ENCODE measurements at places on chromosomes 5 and 9.

- no peaks in the 10 kb centered on the region for H3K27me3 ChIP-seq
- H3K4me3 ChIP-seq = no peak overlapping the region
- no peak for DNase-seq
- H3K27ac ChIP-seq = no peak overlapping the region
Observed at GRCh38 chr9:87525546-87526303, 28.1 kb downstream of the DAPK1 start.

- no peak for DNase-seq
- no peaks in the 10 kb centered on the region for H3K36me3 ChIP-seq
- no peaks in the 10 kb centered on the region for H3K4me1 ChIP-seq
- no peak overlapping the region for H3K27ac ChIP-seq
- H3K27me3 ChIP-seq = no peaks in the 10 kb centered on the region
Observed at GRCh38 chr9:29422438-29422837, 1849.2 kb upstream of the C9orf72 start.

GRCh38 chr9:116101516-116101915, 52.1 kb upstream of the PAPPA start:
- no peak overlapping the region for H3K27ac ChIP-seq
- H3K4me3 ChIP-seq = no peak overlapping the region
- no peak for DNase-seq
- no peaks in the 10 kb centered on the region for H3K36me3 ChIP-seq

DNA sequence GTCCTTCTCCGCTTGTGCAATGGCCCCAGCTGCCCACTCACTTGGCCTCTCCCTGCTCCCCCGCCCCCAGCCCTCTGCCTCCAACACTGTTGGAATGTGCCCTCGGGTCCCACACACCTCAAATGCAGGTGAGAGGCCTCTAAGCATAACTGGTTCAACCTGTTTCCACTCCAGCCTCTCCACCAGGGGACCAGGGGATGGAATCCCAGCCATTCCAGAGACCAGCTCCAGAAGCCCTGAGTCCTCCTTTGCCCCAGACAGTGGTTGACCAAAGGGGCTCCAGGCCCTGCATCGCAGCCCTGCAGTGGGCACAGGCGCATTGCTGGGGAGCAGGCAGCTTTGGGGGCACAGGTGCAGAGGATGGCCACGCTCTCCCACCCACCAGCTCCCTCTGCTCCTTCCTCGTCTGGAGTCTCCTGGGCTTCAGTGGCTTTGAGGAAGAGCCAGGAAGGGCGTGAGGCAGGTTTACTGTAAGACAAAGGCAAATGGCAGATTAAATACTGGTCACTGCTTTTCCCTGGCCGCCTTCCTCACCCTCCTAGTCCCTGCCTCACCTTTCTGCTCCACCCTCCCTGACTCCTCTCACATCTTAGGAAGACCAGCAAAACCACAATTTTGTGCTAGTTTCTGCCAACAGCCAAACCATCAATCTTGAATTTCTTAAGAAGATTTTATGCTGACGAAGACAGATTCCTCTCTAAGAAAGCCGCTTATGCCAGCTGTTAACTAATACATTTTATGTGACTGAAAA, 29.1 kb upstream of the IRX2 start:
- no peaks in the 10 kb centered on the region for H3K4me1 ChIP-seq
- no peak overlapping the region for H3K4me3 ChIP-seq
- H3K27me3 ChIP-seq = no peaks in the 10 kb centered on the region
- no peak for DNase-seq

- no peaks in the 10 kb centered on the region for H3K4me1 ChIP-seq
- no peak for DNase-seq
- H3K4me3 ChIP-seq = no peak overlapping the region
- peaks cover 11% of the 10 kb centered on the region for H3K27me3 ChIP-seq
Observed at GRCh38 chr5:51389288-51389576, 6.0 kb downstream of the ISL1 start.

- no peak overlapping the region for H3K4me3 ChIP-seq
- H3K36me3 ChIP-seq = peaks cover 11% of the 10 kb centered on the region
- no peak overlapping the region for H3K27ac ChIP-seq
- no peaks in the 10 kb centered on the region for H3K4me1 ChIP-seq
- no peak for DNase-seq
Observed at GRCh38 chr9:5805478-5805877, 27.4 kb downstream of the ERMP1 start.

DNA sequence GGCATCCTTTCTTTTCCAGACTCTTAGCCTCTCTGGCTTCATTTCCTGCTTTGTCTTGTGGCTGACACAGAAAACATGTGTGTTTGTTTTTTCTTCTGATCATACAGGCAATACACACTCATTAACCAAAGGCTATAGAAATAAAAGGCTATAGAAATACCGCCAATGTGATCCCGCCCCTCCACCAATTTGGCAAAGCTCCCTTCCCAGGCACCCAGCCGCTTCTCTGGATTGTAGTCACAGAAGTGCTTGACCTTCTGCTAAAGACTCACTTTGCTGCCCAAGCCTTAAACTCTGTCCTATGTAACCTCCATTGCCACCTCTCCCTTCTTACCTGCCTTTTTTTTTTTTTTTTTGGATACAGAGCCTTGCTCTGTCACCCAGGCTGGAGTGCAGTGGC, 5.3 kb downstream of the TXNDC15 start:
- DNase-seq = no peak
- no peak overlapping the region for H3K4me3 ChIP-seq
- H3K27ac ChIP-seq = no peak overlapping the region
- peaks cover 26% of the 10 kb centered on the region for H3K4me1 ChIP-seq
- H3K36me3 ChIP-seq = no peaks in the 10 kb centered on the region

GRCh38 chr9:106421772-106422171, 441.2 kb upstream of the ZNF462 start:
- H3K4me1 ChIP-seq = no peaks in the 10 kb centered on the region
- DNase-seq = no peak
- no peak overlapping the region for H3K27ac ChIP-seq

DNA sequence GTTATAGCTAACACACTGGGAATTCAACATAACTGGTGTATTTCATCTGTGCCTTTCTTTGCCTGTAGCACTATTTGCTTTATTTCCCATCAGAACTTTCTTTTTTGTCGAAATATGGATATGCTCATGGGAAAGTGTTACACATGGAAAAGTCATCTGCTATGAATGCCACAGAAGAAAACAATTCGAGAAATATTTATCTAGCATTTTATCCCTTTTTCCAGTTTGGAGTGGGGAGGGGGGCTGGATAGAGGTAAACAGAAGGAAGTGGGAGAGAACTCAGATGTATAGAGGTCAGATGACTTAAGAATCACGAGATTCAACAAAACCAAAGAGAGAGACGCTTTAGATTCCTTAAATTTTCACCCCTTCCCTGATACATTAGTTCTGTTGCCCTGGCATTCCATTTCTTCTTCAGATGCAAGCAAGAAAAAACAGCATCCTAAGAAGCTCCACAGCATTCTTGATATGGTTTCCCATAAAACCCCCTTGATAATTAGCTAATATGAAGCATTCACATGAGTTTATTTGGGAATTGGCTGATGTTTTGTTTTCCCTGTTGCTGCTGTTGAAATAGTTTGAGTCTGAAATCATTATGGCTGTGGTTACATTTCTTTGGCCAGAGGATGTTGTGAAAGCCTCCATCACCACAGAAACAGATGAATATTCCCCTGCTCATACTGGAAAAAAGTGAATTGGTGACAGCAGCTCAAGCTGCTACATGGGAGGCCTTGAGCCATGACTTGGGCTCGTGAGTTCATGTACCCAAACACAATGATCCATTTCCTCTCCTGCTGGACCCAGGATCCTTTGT, 335.8 kb upstream of the DAB2 start:
- H3K36me3 ChIP-seq = no peaks in the 10 kb centered on the region
- H3K4me1 ChIP-seq = no peaks in the 10 kb centered on the region
- no peaks in the 10 kb centered on the region for H3K27me3 ChIP-seq
- no peak for DNase-seq
- H3K27ac ChIP-seq = no peak overlapping the region
- H3K4me3 ChIP-seq = no peak overlapping the region

DNA sequence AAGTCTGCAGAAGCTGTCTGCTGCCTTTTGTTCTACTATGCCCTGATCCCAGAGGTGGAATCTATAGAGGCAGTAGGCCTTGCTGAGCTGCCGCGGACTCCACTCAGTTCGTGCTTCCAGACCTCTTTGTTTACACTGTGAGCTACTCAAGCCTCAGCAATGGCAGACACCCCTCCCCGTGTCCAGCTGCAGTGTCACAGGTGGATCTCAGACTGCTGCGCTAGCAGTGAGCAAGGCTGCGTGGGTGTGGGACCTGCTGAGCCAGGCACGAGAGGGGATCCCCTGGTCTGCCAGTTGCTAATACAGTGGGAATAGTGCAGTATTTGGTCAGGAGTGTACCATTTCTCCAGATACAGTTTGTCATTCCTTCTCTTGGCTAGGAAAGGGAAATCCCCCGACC, 99.6 kb downstream of the SLCO4C1 start:
- no peak overlapping the region for H3K27ac ChIP-seq
- H3K36me3 ChIP-seq = no peaks in the 10 kb centered on the region
- H3K4me1 ChIP-seq = no peaks in the 10 kb centered on the region
- no peak overlapping the region for H3K4me3 ChIP-seq
- DNase-seq = no peak

DNA sequence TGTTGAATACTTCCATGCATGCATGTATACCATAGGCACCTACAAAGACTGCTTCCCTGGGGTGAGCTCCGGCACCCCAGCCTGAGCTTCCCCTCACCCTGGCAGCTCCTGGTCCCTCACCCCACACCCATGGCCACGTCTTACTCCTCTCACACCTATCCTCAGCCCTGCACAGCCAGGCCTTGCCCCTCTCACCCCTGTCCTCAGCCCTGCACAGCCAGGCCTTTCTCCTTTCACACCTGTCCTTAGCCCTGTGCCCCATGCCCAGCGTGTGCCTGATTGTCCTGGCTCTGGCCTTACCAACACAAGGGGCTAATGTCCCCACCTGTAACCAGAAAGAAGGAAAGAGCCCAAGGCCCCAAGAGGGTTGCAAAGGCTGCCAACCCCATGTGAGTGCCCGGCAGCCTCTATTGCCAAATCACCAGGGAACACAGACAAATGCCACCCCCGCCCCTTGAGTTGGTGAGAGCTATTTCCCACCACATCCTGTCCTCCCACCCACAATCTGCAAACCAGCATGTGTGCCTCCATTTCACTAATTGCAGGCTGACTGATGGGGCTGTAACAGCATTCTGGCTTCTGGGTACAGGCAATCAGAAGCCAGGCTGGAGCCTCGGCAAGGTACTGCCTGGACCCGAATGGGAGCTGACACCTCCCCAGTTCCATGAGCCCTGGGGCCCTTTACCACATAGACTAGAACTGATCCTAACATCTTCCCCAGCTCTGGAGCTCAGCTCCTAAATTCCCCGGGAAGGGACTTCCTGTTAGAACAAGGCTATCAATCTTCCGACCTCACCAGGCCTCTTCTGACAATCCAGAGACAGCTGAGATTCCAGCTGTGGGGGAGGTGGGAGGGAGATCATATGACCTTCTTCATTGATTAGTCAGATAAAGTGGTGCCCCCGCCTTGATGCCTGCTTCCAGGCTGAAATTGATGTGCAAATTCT, 78.2 kb downstream of the FAM114A2 start:
- no peak overlapping the region for H3K4me3 ChIP-seq
- no peaks in the 10 kb centered on the region for H3K27me3 ChIP-seq
- H3K4me1 ChIP-seq = no peaks in the 10 kb centered on the region
- DNase-seq = no peak
- H3K36me3 ChIP-seq = no peaks in the 10 kb centered on the region

GRCh38 chr5:168317521-168318147, 26.2 kb downstream of the WWC1 start:
- H3K27ac ChIP-seq = no peak overlapping the region
- no peaks in the 10 kb centered on the region for H3K36me3 ChIP-seq
- H3K4me3 ChIP-seq = no peak overlapping the region
- no peaks in the 10 kb centered on the region for H3K27me3 ChIP-seq
- no peaks in the 10 kb centered on the region for H3K4me1 ChIP-seq

DNA sequence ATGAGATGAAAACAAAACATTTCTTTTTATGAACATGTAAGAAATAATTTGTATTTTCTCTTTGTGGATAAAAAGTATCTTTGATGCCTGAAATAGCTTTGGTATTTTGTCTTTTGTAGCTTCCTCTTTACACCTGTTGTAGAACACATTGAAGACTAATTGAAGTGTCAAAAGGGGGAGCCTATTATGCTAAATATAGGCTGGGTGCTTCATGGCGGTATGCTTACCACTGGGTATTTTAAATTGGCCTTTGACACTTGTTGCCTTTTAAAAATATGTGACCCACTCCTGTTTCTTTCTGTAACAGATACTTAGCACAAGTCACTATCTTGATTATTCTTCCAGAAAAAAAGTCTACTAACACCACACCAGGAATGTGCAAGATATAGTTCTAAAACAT, 226.4 kb downstream of the KIAA0825 start:
- no peaks in the 10 kb centered on the region for H3K4me1 ChIP-seq
- no peaks in the 10 kb centered on the region for H3K27me3 ChIP-seq
- H3K4me3 ChIP-seq = no peak overlapping the region
- no peaks in the 10 kb centered on the region for H3K36me3 ChIP-seq
- DNase-seq = no peak
- H3K27ac ChIP-seq = no peak overlapping the region

- H3K27me3 ChIP-seq = peaks cover 23% of the 10 kb centered on the region
- no peaks in the 10 kb centered on the region for H3K4me1 ChIP-seq
- no peak overlapping the region for H3K4me3 ChIP-seq
- H3K27ac ChIP-seq = no peak overlapping the region
Observed at GRCh38 chr5:141807329-141807728, 70.9 kb downstream of the PCDH1 start.

- no peaks in the 10 kb centered on the region for H3K36me3 ChIP-seq
- no peaks in the 10 kb centered on the region for H3K4me1 ChIP-seq
- DNase-seq = no peak
Observed at GRCh38 chr5:18605186-18605585, 970.9 kb downstream of the TAF11L14 start.

GRCh38 chr5:180977852-180978251, 10.8 kb upstream of the BTNL3 start:
- H3K27me3 ChIP-seq = no peaks in the 10 kb centered on the region
- H3K36me3 ChIP-seq = no peaks in the 10 kb centered on the region
- H3K4me3 ChIP-seq = no peak overlapping the region
- H3K4me1 ChIP-seq = no peaks in the 10 kb centered on the region
- H3K27ac ChIP-seq = no peak overlapping the region

- H3K27ac ChIP-seq = no peak overlapping the region
- H3K36me3 ChIP-seq = no peaks in the 10 kb centered on the region
- no peaks in the 10 kb centered on the region for H3K27me3 ChIP-seq
- DNase-seq = no peak
- H3K4me3 ChIP-seq = no peak overlapping the region
Observed at GRCh38 chr5:116838011-116838536, 263.5 kb upstream of the SEMA6A start.

DNA sequence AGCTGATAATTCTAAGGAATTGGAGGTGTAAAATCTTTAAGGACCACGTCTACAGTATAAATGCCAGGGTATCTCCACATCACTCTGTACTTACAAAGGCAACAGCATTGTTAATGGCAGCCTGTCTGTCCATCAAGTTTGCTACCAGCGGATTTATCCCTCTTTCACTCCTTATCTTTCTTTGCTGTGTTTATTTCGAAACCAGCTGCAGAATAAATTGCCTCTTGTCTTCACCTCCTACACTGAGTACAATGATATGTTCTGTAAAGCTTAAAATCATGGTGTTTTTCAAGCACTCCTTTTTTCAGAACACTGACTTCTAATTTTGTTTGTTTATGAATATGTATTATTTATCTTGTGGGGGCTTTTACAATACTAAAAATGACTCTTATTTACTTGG, 1088.1 kb downstream of the NR2F1-AS1 start:
- no peak overlapping the region for H3K4me3 ChIP-seq
- H3K4me1 ChIP-seq = no peaks in the 10 kb centered on the region
- no peaks in the 10 kb centered on the region for H3K36me3 ChIP-seq
- H3K27ac ChIP-seq = no peak overlapping the region
- no peak for DNase-seq

GRCh38 chr5:158869854-158870253, 229.9 kb downstream of the EBF1 start:
- H3K27me3 ChIP-seq = no peaks in the 10 kb centered on the region
- H3K36me3 ChIP-seq = no peaks in the 10 kb centered on the region
- H3K4me3 ChIP-seq = no peak overlapping the region
- no peak for DNase-seq
- no peak overlapping the region for H3K27ac ChIP-seq
